ENCODE measurements at places on chromosomes 2 and 18.

- no peak for DNase-seq
Observed at GRCh38 chr18:7855671-7856070, 288.6 kb downstream of the PTPRM start.

GRCh38 chr2:36779462-36779861, 83.0 kb downstream of the VIT start:
- no peak for DNase-seq

DNA sequence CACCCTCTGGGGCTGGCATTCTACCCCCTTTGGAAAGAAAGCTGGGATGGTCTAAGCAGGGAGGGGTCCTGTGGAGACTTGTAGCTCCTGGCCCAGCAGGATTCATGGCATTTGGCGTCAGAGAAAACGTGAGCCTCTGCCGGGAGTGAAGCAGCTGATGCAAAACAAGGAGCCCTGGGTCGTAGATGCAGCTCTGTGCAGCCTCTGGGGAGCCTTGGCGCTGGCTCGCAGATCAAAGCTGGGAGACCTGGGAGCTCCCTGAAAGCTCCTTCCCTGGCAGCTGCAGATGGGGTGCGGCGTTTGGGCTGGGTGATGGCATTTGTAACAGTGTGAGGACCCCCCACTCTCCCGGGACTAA, 148.3 kb downstream of the KLHL29 start:
- no peak for DNase-seq

DNA sequence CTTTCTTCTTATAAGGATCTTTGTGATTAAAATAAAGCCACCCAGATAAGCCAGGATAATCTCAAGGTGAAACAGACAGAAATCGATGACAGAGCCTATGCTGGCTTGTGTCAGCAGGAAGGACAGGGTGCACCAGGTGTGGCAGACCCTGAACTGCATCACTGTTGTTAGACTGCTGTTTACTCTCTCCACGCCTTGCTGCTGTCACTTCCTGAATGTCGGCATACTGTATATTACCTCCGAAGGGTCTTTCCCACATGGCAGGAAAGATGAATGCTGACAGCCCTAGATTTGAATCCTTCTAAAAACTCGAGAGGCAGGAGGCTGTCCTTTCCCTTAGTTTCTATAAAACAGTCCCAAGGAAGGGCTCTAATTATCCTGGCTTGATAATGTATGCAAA, 18.9 kb upstream of the TMEM163 start:
- no peak for DNase-seq

- peak; percentile 57 for DNase-seq
Observed at GRCh38 chr2:113136828-113137775, 9.7 kb downstream of the IL1RN start.

DNA sequence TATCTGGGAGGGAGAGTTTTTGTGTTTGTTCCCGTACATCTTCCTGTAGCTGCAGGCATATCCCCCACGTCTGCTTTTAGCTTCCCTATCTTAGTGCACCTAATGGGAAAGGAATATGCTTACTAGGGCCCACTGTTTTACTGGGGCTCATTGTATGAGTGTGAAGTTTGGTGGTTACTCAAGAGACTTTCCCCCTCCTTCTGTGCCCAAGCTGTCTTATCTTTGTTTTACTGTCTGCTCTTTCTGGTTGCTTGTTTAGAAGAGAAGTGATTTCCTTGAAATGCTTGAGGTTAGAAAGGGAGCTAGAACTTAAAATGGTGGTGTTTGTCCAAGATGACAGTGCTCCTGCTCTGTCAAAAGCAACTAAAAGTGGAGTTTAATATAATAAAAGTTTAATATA, 7.3 kb downstream of the PTH2R start:
- no peak for DNase-seq

DNA sequence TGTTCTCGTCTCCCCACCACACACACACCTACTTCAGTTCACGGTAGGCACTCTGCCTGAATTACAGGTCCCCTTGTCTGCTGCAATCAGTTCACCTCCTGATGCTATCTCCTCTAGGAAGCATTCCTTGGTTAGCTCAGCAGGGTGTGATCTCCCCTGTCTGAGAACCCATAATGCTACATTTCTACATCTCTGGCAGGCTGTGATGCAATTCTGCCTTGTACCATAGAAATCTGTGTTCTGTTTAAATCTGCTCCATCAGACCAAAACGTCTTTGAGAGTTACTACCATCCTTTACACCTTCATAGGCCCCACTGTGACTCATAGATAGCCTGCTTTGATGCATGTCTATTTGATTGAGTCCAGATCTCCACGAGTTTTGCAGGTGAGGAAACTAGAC, 103.9 kb downstream of the TTC32 start:
- DNase-seq, result no peak

DNA sequence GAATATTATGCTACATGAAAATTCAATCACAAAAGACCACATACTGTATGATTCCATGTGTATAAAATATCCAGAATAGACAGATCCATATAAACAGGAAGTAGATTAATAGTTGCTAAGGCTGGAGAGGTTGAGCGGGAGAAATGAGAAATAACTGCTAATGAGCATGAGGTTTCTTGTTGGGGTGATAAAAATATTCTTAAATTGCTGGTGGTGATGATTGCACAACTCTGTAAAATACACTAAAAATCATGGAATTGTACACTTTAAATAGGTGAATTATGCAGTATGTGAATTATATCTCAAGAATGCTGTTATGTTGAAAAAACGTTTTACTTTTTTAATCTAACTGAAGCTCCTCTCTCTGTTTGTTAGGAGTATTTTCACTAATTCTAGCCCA, 101.8 kb upstream of the CREB1 start:
- DNase-seq, result no peak

Data from SW480 (cell line).